Pulmonary artery endothelial cell (primary cell): ENCODE measurements at places on chromosomes 4 and X. TPM values are rescaled to one million over a fixed set of nuclear protein-coding genes. Genes with fewer than 3 reads are reported as not detected.

- DNase-seq, result no peak
Measured at GRCh38 chr4:141028024-141028529, 105.2 kb downstream of the RNF150 start.

GCNA gene
- 0.59 and 2.3 TPM in 2 replicates for total RNA-seq

DNA sequence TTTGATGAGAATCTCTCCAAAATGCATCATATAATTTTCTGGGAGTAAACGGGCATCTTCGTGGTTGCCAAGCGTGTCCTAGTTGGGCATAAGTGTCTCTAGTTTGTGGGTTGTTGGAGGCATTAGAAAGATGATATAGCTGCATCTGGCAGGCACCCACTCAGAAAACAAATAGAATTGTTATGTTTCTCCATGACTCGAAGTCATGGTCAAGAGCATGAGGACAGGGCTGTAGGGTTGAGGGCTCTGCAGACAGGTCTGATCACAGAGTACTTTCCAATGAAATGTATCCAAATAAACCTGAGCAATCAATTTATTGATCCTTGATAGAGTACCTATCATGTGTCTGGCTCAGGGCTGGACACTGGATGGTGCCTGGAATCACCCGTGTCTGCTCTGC, 82.7 kb downstream of the SORCS2 start:
- no peak for DNase-seq

DNA sequence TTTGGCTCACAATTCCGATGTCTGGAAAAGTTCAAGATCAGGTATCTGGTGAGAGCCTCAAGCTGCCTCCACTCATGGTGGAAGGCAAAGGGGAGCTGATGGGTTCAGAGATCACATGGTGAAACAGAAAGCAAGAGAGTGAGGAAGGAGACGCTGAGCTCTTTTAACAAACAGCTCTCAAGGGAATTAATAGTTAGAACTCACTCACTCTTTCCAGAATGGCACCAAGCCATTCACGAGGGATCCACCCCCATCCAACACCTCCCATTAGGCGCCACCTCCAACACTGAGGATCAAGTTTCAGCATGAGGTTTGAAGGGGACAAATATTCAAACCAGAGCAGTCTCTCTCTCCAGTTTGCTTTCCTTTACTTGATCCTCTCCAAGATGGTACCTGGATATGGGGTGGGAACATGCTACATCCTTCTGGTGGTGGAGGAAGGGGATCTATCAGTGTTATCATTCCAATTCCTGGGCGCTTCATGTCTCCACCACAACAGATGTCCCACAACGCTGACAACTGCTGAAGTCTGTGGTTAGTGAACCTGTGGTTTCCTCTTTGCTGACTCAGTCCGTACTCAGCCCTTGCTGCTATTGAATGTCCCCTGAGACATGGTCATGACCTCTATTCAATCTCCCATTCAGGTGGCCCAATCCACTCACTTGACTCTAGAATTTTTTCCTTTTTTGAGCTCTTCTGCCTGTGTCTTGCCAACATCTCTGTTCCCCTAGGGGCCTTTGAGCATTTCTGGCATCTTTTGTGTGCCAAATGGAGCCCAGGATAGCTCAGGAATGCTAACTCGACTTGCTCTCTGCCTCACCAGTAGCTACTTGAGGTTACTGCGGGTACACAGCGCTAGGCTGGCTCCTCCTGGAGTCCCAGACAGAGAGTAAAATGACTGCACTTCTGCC, 395.2 kb downstream of the MID1IP1 start:
- no peak for DNase-seq

SLC16A2 gene
- total RNA-seq, result 1.3 TPM in 2 replicates

- no peak for DNase-seq
Measured at GRCh38 chr4:185728893-185729292, 83.1 kb downstream of the SORBS2 start.

CABS1 gene
- not detected in 2 replicates for total RNA-seq

GRCh38 chr4:142095886-142096605, 459.7 kb downstream of the IL15 start:
- DNase-seq, result peak; percentile 84

- no peak for DNase-seq
Measured at GRCh38 chrX:46849933-46850332, 13.1 kb downstream of the RP2 start.

- DNase-seq, result peak; percentile 51
Measured at GRCh38 chr4:124640022-124640730, 72.4 kb downstream of the ANKRD50 start.

- peak; percentile 2 for DNase-seq
Measured at GRCh38 chr4:143185253-143186107, 763 bp downstream of the USP38 start.

DNA sequence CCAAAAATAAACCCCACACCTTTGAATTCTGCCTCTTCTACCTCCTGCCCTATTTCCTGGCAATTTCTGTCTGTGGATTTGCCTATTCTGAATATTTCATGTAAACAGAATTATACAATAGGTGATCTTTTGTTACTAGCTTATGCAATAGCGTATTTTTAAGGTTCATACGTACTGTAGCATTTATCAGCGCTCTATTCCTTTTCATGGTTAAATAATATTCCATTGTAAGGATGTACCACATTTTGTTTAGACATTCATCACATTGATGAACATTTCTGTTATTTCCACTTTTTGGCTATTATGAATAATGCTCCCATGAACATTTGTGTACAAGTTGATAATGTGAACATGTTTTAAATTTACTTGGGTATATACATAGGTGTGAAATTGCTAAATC, 780.4 kb upstream of the MAGEB2 start:
- DNase-seq, result no peak

- no peak for DNase-seq
Measured at GRCh38 chr4:118335324-118335723, 17.5 kb downstream of the PRSS12 start.

GRCh38 chr4:99148550-99148949, 4.5 kb upstream of the ADH4 start:
- no peak for DNase-seq

CXorf65 gene
- not detected in 2 replicates for total RNA-seq

- no peak for DNase-seq
Measured at GRCh38 chr4:17468619-17469221, 43.2 kb downstream of the QDPR start.

AWAT2 gene
- 0.07 and 0.18 TPM in 2 replicates for total RNA-seq

- no peak for DNase-seq
Measured at GRCh38 chrX:101395789-101396188, 5.0 kb downstream of the RPL36A start.

DNA sequence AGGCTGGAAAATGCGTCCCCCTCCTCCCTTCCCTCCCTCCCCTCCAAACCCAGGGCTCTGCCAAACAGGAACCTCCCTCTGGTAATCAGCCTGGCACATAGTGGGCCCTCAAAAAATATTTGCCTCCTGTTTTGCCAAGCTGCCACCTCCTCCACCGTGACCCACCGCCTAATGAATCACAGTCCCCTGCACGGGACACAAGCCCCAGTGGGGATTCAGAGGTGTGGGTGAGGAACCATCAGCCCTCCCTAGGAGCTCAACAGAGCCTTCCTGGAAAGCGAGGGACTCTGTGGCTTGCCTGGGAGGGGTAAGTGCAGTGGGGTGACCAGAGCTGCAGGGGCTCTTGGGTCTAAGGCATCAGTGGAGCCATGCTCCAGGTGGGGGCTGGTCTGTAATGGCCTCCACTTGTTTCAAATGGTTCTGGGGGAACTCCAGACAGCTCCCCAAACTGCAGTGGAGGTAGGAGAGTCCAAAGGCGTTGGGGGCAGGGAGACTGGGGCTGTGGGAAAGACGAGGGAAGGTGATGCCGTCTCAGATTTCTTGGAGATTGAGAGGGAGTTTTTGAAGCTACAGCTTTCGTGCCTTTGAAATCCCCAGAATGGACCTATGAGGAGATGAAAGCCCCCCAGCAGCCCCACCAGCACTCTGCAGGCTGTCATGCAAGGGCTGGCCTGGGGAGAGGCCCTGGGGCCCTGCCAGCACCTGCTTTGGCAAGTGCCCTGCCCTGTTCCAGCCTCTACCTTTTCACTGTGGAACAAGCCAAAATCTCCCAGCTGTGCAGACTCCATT, 1.0 kb upstream of the PPP2R2C start:
- DNase-seq, result no peak

- no peak for DNase-seq
Measured at GRCh38 chr4:3651267-3651845, 114.8 kb upstream of the ADRA2C start.

- DNase-seq, result no peak
Measured at GRCh38 chr4:105149771-105150170, 3.1 kb downstream of the TET2 start.

DNA sequence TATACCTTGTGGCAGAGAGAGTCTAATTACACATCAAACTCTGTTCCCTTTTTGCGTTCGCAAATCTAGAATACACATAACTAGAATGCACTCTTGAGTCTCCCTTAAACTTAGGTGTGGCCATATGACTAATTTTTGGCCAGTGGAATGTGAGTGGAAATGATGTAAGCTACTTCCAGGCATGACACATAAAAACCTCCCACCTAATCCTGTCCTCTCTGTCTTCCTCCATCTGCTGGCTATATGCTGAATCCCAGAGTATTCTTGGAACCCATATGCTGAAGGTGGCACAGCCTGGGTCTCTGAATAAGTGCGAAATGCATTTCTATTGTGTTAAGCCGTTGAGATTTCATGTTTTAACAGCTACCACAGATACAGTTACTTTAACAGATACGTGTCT, 269.9 kb upstream of the NRK start:
- DNase-seq, result no peak

- DNase-seq, result no peak
Measured at GRCh38 chrX:128106630-128107029, 54.4 kb upstream of the ACTRT1 start.

DNA sequence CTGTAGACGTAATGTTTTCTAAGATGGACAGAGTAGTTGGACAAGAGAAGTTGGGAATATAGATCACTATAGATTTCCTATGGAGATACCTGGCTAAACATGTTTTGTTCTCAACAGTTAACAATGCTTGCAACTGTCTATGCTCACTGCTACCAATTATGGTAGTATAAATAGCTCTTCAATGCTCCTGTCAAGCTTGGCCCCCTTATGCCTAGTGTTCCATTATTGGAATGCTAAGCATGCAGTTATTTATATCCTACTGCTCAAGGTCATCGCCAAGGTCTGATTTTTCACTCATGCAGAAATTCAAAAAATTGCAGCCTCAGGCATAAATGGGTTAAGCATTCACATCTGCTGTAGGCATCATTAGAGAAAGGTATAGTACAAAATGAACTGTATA, 519.0 kb downstream of the IL15 start:
- DNase-seq, result no peak

DNA sequence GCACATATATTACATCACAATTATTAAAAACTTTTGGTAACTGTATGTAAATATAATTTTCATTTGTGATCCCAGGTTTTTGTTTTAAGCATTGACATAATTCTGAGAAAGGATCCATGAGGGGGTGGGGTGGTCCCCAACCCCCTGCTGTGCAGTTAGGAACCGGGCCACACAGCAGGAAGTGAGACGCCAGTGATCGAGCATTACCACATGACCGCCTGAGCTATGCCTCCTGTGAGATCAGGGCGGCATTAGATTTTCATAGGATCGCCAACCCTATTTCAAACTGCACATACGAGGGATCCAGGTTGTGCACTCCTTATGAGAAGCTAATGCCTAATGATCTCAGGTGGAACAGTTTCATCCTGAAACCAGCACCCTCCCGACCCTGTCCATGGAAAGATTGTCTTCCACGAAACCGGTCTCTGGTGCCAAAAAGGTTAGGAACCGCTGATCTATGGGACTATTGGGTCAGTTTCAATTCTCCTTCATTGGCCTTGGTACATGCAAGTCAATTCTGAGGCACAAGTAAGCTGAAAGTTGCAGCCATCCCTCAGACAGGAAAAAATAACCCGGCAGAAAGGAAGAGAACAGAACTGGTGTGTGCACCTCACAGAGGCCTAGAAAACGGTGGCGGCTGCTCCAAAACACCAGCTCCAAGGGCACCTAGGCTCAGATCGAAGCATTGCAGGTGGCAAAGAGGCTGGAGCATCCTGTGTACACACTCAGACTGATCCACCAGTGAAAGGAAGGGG, 7.0 kb upstream of the TMSB4X start:
- DNase-seq, result no peak

TECRL gene
- not detected in 2 replicates for total RNA-seq

RGN gene
- 0.56 and 1.3 TPM in 2 replicates for total RNA-seq

- DNase-seq, result no peak
Measured at GRCh38 chr4:144715230-144715629, 69.3 kb downstream of the HHIP start.

DNA sequence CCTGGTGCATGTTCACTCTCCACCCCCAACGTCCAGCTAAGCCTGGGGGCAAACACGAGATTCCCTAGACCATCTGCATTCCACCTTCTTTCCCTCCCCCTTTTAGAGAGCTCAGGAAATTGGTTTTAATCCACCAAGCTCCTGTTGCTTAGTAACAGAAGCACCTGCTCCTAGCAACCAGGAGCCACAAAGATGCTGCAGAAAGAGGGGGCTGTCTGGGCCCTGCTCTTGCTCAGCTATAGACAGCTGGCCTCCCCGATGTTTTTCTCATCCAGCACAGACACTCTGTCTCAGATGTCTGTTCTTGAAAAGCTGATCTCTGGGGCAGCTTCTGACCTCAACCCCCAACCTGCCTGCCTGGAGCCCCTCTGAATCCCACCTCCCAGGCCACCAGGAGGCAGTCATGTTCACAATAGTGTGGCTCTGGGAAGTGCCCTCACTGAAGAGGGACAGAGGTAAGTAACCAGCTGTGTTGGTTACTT, 71.5 kb downstream of the SLC16A2 start:
- no peak for DNase-seq

DNA sequence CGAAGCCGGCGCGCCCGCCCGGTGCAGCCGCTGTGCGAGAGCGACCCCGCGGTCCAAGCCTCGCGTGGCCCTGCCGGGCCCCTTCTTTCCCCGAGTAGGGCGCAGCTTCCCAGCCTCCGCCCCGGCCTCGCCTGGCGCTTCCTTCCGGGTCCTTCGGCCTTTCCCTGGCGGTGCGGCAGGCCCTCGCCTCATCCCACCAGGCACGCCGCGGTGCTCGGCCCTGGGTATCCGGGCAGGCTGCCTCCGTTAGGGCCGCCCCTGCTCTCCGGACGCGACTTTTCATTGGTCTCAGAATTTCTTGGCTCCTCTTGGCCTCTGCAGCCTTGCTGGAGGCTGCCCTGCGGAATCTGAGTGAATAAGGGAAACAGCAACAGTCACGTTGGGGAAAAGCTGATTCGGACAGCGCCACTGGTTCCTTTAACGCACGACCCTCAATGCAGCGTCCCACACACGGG, 429 bp downstream of the UVSSA start:
- peak; percentile 47 for DNase-seq

GRCh38 chr4:74838746-74839370, 44.5 kb upstream of the BTC start:
- no peak for DNase-seq

GRCh38 chr4:141074098-141074878, 59.0 kb downstream of the RNF150 start:
- DNase-seq, result no peak

LAMP2 gene
- total RNA-seq, result 141 and 142 TPM in 2 replicates

SPANXB1 gene
- not detected in 2 replicates for total RNA-seq

GRCh38 chr4:74450298-74450683, 5.4 kb downstream of the AREG start:
- DNase-seq, result no peak

- no peak for DNase-seq
Measured at GRCh38 chr4:7326306-7326692, 108.4 kb downstream of the PSAPL1 start.

- DNase-seq, result no peak
Measured at GRCh38 chr4:137032222-137032621, 500.1 kb downstream of the PCDH18 start.

NAP1L2 gene
- 0.73 and 2.4 TPM in 2 replicates for total RNA-seq

SCML1 gene
- 7.8 and 8.5 TPM in 2 replicates for total RNA-seq
